CD4-positive, alpha-beta T cell treated with Interleukin-6 at 100 ng/mL for 8 hours (primary cell): ENCODE measurements at places on chromosomes 2 and 18.

GRCh38 chr2:151799886-151800292, 28.3 kb downstream of the ARL5A start:
- no peak for DNase-seq

DNA sequence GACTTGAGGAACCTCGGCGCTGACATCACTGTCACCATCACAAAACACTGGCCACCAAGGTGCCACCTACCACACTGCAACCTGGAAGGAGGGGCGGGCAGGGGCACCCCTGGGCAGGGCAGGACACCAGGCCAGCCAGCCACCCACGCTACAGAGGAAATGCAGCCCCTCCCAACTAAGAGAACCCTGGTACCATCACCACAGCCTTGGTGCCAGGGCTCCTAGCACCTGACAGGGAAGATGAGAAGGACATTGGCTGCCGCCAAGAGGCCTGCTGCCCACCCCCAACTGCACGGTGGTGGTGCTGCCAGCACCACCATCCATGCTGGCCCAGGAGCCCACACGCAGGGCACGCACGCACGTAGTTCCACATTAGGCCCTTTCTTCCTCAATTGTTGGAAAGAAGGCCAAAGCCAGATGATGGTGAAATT, 88.7 kb downstream of the HDAC4 start:
- no peak for DNase-seq

DNA sequence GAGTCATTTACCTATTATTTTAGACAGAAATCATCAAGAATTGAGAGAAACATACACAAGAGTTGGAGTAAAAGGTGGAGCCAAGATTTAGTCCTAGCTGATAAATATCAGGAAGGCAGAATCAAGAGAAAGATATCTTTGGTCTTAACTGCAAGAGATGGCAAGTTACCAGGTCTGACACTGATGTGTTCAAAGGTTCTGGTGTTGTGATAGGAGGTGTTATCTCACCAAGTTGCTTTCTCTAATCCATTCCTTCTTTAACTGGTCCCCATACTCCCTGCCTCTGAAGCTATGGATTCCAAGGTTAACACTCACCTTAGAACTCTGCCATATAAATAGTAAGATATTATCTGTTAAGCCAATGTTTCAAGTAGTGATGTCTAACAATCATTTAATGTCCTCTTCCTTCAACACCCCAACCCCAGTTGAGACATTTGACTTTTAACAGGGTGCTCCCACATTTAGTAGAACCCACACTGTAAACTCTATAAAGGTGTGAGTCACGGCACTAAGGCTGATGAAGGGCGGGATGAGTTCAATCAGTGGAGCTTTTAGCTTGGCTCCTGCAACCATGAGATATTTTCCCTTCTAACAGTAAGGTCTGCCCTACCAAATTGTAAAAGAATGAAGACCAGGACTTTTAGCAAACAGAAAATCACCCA, 333.7 kb downstream of the RND3 start:
- no peak for DNase-seq

DNA sequence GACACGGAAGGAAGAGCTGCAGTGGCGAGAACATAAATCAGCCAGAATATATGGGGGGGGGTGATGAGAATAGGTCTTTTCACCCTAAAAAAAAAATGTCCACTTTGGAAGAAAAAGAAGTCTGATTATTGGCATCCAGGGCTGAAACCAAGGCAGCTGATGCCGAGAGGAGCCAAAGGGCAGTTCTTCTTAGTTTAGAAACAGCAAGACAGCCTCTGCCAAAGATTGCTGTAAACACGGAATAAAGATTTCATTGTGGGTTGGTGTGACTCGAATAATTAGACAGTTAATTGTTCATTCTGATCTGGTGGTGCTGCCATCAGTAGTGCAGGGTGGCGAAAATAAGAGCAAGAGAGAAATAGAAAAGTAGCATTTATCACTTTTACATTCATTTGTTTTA, 3.5 kb downstream of the CDH20 start:
- no peak for DNase-seq
